GM03348 (cell line): ENCODE measurements at places on chromosomes 11 and 22.

DNA sequence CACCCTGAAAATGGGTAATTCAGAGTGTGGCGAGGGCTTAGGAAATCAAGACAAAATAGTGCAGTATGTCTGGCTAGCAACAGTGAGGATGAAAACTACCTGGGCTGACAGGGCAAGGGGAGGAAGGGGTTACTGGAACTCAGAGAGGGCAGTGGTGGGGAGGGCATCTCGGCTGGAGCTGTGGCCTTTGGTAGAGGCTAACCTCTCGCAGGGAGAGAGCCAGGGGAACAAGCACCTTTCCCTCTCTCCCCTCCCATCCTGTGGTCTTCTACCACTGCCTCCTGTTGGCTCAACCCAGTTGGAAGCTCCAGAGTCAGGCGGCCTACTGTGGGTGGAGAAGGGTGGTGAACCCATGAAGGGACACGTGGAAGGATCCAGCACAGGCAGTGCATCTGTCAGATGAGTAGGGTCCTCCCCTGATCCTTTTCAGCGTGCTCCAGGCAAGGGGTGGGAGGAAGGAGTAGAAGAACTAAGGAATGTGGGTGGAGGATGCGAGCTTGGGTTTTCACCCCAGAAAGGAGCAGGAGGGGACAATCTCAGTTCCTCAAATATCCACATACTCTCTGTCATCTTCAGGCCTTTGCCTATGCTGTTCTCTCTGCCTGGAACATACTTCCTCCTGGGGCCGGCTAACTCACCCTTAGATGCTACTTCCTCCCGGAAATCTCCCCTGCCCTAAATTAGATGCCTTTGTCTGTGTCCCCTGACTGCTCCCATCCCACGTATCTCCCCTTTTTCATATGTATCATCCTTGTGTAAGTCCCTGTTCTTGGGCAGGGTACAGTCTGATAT is 6.2 kb upstream of the KCNE3 start:
- no peak for DNase-seq

GRCh38 chr11:62851807-62852522 is 12.6 kb upstream of the WDR74 start:
- DNase-seq: no peak

DNA sequence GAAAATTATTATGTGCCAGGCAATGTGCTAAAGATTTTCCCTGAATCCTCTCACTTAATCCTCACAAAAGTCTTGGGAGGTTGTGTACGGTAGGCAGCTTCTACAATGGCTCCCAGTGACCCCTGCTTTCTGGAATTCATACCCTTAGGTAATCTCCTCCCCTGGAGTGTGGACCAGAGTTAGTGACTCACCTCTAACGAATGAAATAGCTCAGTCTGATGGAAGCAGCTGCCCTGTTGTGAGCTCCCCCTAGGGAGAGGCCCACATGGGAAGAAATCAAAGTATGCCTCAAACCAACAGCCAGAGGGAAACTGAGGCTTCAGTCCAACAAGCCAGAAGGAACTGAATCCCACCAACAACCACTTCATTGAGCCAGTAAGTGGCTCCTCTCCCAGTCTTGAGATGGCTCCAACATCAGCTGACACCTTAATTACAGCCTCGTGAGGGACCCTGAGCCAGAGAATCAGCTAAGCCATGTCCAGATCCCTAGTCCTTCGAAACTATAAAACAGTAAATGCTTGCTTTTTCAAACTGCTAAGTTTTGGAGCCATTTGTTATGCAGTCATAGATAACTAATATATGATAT is 98.9 kb upstream of the ISX start:
- no peak for DNase-seq

GRCh38 chr22:40055143-40055883 is 60.6 kb downstream of the FAM83F start:
- DNase-seq: no peak

DNA sequence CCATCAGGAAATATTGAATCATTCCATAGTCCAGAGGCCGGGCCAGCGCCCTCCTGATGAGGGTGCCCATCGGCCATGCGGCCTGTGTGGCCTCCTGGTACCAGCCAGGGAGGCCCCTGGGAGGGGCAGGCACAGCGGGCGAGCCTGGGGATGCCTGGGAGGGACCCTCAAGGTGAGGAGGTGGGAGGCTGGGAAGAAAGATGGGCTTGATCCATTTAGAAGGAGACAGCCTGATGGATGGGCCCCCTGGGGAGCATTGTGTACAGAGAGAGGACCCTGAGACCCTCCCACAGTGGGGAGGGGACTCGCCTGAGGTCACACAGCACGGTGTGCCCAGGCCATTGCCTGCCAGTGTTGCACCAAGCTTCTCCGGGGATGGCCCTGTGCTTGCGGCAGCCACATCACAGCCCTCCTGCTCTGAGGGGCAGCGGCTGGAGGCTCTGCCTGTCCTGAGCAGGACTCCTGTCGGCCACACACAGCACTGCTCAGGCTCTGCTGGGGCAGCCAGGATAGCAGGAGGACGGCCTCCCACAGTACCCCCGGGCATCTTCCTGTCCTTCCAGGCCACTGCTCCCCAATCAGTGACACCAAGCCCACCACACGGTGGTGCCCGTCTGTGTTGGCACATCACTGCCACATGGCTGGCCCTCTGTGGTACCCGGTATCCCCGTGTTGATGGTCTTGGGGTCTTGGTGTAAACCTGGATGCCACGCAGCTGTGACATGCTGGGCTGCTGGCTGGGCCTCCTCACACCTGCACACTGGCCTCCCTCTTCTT is 290.0 kb downstream of the TBC1D22A start:
- no peak for DNase-seq

- no peak for DNase-seq
Measured at GRCh38 chr11:36399236-36399635, 103.1 kb downstream of the PRR5L start.
